SHP77 (cell line): ENCODE measurements at places on chromosomes 13 and 19.

- DNase-seq = peak; percentile 97
Measured at GRCh38 chr19:48539503-48540096, 12.4 kb upstream of the SULT2B1 start.

GRCh38 chr19:50399368-50399745 lies 15.2 kb downstream of the POLD1 start:
- no peak for DNase-seq

DNA sequence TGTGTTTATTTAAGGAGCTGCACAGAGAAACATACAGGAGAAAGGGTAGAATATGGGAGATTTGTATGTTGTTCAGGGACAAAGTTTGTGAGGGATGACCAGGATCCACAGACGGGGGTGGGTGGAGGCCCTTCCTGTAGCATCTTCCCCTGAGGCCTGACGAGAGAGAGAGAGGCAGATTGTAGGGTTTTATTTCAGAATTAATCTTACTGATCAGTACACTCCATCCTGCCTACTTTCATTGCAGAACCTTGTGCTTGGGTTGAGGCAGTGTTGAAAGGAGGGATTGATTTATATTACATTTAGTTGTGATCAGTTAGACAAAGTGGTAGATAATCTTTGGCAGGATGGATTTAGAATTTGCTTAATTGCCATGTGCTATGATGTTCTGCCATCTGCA lies 39.6 kb downstream of the MTUS2 start:
- DNase-seq = no peak

DNA sequence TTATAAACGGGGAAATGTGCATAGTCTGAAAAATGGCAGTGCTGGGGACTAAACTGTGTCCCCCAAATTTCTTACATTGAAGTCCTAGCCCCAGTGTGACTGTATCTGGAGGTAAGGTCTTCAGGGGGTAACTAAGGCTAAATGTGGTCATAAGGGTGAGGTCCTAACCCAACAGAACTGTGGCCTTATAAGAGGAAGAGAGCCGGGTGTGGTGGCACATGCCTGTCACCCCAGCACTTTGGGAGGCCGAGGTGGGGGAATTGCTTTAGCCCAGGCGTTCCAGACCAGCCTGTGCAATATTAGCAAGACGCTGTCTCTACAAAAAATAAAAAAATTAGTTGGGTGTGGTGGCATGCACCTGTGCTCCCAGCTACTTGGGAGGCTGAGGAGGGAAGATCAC lies 17.8 kb downstream of the PROZ start:
- DNase-seq = no peak

GRCh38 chr19:38278751-38279150 lies 14.4 kb downstream of the SPINT2 start:
- DNase-seq = no peak

GRCh38 chr13:77177646-77178045 lies 149.2 kb downstream of the MYCBP2 start:
- no peak for DNase-seq

GRCh38 chr19:49855676-49856573 lies 5.0 kb downstream of the PTOV1 start:
- DNase-seq = no peak

- no peak for DNase-seq
Measured at GRCh38 chr13:44078806-44079376, 199.2 kb downstream of the LACC1 start.

DNA sequence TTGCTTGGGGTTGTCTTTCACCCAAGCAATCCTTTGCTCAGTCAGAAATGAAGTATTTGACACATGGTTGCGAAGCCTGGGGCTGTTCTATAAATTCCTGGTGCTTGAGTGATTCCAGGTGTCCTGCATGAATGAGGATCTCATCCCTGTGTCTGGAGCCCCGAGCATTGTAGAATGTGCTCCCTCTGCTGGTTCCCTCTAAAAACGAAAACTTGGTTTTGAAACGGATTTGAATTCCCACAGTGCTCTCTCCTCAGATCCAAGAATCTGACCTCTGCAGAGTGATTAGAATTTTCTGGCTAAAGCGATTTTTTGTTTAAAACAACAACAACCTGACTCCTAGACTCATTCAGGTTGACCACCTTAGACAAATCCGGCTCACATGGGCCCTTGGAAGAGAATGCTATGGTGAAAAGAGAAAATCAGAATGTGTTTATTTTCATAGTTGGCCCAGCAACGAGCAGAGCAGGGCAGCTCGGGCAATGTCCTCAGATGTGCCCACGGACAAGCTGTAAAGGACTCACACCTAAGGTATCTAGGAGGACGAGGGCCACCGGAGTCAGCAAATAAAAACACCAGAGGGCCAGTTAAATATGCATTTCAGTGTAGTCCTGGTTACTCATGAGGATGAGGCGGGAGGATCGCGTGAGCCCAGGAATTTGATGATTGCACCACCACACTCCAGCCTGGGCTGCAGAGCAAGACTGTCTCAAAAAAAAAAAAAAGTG lies 8.7 kb upstream of the ATP12A start:
- DNase-seq = no peak

- DNase-seq = no peak
Measured at GRCh38 chr13:67577361-67577760, 347.2 kb upstream of the PCDH9 start.

DNA sequence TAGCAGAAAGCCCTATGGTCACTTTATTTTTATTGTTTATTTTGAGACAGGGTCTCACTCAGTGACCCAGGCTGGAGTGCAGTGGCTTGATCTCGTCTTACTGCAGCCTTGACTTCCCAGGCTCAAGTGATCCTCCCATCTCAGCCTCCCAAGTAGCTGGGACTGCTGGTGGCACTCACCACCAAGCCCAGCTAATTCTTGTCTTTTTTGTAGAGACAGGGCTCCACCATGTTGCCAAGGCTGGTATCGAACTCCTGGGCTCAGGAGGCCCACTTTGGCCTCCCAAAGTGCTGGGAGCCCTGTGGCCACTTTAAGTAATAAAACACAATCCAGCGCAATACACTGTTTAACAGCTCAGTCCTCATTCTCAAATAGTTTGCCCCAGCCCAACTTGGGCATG lies 69.3 kb downstream of the NUFIP1 start:
- no peak for DNase-seq

DNA sequence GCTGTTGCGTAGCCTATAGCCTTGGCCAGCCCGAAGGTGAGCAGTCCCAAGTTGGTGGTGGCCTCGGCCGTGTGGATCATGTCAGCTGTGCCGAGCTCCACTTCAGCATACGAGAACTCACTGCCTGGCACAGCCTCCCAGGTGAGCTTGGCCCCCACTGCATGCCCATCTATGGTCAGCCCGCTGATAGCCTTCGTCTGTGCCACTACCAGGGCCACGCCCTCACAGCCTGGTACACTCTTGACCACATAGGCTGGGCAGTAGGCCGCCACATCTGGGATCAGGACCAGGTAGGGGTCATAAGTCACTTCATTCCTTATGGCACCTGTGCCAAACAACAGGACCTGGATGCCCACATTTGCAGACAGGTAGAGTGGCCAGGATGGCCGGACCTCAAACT lies 7.4 kb downstream of the FCGBP start:
- no peak for DNase-seq

DNA sequence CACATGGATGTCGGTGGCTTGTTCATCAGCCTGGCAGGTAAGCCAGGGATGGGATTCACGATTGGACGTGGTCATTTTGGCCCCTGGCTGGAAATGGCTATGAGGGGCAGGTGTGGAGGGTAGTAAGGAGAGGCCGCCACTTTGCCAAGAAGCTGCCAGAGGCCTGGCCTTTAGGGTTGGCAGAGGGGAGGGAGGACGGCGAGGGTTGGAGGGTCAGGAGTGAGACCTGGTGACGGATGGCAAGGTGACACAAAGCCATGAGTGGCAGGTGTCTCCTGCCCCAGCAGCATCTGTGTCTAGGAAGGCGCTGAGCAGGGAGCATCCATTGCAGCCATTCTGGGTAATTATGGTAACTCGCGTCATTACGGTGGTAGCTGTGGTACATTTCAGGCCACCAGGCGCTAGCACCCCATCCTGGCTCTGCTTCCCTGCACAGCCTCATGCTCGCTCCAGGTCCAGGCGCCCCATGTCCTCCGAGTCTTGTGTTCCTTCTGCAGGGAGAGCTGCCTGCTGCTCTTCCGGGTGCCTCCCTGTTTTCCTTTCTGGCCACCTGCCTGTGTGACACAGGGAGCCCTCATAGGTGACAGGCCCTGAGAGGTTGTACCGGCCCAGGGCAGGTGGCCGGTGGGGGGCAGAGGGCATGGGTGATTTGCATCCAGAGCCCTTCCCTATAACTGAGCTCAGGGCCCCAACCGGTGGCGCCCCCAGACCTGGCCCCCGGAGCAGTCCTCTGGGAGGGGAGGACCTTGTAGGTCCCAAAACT lies 4.2 kb downstream of the SSBP4 start:
- no peak for DNase-seq

GRCh38 chr19:8116437-8117293 lies 32.7 kb downstream of the FBN3 start:
- no peak for DNase-seq

DNA sequence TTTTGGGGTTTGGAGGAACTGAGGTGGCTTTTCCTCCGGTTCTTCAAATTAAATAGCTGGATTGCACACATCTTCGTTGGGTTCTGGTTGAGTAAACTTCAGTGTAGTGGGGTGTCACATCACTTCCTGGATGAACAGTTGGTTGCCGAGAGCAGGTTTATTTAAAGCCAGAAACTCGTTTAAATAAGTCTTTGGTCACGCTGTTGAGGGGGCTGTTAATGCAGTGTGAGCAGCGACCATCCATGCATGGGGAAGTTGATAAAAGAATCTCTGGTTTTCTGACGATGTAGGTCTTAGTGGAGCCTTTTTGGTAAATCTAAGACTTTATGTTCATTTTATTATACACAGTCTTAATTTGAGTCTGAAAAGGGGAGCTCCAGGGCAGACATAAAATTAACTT lies 351.2 kb upstream of the ARGLU1 start:
- DNase-seq = no peak

DNA sequence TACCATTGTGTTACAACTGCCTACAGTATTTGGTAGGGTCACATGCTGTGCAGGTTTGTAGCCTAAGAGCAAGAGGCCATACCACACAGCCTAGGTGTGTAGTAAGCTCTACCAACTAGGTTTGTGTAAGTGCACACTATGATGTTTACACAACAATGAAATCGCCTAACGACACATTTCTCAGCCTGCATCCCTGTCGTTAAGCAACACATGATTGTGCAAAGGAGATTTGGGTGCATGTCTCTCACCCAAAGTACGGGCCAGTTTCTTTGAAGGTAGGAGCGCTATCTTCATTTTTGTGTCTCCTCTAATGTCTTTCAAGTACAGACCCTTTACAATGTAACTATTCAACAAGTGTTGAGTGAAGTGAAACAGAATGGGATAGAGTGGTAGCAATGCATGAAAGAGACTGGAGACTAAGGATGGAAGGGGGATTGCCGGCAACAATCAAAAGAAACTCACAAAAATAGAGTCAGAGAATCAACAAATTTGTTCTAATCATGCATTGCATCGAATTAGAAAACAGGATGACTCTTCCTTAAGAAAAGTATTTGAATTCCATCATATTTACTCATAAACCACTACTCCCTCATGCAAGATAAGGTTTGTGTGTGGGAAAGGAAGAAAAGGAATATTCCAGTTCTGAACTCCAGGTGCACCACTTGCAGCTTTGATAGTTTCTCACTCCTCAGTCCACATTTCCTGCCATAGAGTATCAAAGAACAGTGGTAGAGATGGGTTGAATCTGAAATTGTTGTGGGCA lies 60.2 kb upstream of the TNFRSF19 start:
- no peak for DNase-seq

DNA sequence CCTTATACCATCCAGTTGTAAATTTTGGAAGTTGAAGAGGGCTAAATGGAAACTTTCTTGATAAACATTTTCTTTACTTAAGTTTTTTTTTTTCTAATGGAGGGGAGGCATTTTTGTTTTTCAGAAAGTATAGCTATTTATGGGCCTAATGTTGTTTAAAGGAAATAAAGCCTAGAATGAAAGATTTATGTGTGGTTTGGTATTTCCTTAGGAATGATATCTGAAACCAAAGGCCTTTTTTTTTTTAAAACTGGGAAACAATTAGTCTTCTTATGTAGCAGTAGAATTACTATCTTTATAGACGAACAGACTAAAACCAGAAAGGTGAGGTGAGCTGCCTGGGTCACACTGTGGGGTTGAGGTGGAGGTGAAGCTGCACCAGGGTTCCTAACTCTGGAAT lies 80.1 kb downstream of the ESD start:
- no peak for DNase-seq

- DNase-seq = no peak
Measured at GRCh38 chr13:110913322-110914080, 1.4 kb downstream of the ANKRD10 start.

DNA sequence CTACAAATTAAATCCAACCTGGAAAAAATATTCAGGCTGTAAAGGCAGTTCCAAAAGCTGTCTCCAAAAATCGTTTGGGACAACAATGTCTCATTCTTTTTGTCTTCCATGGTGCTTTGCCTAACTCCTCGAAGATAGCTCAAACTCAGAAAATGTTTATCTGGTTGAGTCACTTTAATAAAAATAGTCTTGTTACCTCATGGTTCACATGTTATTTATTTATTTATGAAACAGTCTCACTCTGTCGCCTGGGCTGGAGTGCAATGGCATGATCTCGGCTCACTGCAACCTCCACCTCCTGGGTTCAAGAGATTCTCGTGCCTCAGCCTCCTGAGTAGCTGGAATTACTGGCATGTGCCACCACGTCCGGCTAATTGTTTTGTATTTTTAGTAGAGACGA lies 4.9 kb upstream of the BRD4 start:
- DNase-seq = no peak
